Left renal cortex interstitium (tissue), 4 donors: ENCODE measurements at places on chromosomes 11 and 22.

DNA sequence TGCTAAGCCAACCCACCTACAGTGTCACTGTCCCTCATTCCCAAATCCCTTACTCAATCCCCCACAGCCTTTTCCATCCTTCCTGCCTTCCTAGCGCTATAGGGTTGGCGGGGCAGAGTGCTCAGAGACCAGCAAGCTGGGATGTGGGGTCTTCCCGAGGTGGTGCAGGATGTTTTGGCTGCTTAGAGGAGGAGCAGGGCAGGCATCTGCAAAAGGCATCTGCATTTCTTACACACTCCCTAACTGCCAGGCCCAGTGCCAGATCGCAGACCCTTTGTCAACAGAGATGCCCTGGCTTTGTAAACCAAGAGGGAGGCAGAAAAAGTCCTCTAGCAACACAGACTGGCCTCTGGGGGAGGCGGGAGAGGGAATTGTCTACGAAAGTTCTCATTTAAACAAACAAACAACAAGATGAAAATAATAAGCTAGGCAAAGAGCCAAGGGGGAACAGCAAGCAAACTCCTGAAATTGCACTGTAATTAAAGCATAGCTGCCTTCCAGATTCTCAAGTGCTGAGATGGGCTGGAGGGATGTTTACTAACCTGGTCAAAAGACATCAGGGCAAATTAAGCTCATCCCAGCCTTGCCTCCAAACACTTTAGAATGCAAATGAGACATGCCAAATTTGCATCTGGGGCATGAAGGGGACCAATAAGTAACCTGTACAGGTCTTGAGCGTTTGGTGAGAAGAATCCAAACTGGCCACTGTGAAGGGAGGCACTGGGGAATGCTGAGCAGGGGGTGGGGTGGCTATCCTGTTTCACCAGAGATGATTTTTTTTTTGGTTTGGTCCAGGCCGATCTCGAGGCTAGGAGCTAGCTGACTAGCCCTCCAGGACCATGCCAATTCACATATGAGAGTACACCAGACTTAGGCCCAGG is 38.1 kb upstream of the ADA2 start:
- no peak for DNase-seq

DNA sequence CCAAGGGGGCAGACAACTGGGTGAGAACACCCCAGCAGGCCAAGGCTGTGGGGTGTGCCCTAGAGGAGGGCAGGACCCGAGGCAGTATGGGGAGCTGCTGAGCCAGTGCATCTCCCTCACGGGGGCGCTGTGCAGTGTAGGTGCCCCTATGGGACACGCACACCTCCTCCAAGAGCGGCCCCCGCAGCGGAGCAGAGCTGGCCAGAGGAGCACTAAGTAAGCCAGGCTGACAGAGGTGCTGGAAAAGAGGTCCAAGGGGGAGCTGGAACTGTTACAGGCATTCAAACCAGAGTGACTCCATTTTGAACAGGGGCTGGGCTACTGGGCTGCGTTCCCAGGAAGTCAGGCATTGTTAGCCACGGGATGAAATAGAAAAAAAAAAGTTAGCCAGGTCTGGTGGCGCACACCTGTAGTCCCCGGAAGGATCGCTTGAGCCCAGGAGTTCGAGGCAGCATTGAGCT is 41.8 kb downstream of the TST start:
- no peak for DNase-seq

DNA sequence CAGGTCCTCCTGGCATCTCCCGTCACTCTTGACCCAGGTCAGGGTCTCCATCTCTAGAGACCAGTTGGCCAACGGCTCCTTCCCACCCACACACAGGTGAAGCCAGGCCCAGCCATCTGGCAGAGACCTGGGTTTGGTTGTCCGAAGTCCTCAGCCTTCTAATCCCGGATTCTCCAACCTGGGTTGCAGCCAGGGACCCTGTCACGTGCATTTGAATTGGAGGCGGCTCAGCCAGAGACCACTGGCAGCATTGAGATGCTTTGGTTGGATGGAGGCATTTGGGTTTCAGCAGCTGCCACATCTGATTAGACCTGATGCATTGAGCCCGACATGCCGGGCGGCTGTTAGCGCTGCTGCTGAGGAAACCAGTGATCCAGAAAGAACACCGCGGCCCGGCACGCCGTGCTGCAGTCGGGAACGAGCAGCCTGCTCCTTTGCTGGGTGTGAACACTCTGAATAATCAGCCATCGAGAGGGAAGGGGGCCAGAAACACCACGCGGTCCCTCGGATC is 163.2 kb downstream of the BRD1 start:
- no peak for DNase-seq

DNA sequence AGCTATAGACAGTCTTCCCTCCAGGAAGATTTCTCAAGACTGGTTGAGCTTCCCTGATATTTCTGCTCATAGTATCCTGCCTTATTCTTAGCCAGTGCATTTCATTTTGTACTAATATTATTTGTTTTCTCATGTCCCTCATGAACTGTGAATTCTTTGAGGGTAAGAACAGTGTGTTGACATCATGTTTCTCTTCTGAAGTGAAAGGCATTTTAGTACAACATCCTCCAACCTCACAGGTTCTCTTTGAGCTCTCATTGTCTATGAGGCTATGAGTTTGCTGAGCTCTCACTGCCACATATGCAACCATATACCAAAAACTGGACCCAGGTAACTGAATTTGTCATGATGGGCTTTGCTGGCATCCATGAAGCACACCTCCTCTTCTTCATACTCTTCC is at the start of gene OR6Q1:
OR6Q1 (plus strand) TSS at position 301 of the 400 bp plus-strand sequence; CDS start at position 301, 0 bp downstream.
- DNase-seq = no peak

- DNase-seq = no peak
These were observed 1.5 kb downstream of the GLB1L2 start for GRCh38 chr11:134333312-134333711.

DNA sequence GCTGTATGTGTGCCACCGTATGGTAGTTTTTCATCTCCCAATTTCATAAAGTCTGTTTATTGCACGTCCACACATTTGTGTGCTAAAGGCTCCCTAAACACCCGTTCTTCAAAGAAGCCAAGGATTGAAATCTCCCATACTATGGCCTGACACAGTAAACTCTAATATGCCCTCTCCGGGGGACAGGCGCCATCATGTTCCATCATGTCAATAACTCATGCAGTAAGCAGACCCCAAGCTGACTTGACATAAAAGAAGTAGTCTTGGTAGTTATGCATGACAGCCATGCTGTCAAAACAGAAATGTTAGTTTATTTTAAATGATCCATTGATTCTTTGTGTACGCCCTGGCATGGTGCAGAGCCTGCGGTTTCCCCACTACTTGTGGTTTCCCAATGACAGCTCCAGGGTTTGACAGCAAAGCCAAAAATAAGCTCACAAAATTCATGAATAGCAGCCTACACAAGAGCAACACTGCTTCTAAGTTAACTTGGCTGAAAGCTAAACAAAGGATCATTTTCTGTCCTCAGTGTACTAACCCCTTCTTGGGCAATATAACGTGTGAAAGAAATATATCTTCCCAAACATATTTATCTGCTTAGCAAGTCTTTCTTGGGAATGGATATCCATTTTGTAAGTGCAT is 56.5 kb upstream of the CABP7 start:
- DNase-seq = no peak

DNA sequence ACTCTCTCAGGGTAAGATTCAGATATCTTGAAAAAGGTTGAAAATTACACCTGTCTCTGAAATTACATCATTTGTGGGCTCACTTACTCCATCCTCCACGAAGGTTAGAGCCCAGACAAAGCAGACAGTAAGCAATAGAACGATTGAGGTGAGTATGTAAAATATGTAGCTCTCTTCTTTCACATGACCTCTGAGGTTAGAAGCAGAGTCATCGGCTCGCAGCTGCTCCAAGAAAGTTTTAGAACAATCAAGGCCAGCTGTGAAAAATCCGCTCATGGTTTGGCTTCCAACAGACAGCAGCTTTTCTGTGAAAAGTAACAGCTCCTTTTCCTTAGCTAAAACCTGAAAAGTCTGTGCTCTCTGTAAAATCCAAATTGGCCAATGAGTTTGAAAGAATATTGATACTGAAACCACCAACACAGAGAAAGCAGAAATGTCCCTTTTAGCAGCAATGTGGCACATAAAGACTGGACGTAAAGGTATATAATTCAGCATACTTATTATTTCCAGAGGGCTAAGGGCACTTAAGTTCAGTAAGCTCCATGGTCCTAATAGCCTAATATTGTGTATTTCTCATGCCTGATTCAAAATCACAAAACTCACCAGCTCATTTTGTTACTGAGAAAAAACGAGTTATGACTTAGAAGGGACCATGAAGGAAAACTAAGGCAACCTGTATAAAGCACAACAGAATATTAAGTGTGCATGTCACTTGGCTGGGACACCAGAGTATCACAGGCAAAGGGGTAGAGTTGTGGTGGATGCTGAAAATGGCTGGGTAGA is 78.2 kb downstream of the FAM76B start:
- DNase-seq = no peak

- DNase-seq = no peak
These were observed 50.6 kb downstream of the LDLRAD3 start for GRCh38 chr11:35994421-35994820.

DNA sequence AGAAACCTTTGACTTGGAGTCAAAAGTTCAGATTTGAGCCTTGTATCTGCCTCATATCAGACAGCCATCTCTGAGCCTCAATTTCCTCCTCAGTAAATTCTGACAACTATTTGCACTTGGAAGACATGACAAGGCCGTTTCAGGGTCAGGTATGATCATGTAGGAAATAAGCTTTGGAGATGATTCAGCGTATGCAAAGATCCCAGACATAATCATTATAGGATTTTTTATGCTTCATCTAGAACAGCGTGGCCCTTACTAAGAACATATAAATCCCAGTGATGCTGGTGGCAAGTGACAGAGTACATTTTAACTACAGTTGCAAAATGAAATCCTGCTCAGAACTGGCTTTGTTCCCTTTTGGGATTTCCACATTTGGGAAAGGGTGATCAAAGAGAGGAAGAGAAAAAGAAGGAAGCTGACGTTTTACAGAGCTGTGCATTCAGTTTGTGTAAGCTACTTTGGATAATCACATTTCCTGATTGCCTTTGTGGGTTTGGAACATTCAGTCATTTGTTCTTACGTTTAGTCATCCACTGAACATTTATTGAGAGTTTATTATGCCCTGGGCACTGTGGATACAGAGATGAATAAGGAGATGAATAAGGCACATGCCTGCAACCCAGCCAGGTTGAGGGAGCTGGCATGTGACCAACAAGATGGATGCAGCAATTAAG is 81.9 kb upstream of the HEPHL1 start:
- no peak for DNase-seq

DNA sequence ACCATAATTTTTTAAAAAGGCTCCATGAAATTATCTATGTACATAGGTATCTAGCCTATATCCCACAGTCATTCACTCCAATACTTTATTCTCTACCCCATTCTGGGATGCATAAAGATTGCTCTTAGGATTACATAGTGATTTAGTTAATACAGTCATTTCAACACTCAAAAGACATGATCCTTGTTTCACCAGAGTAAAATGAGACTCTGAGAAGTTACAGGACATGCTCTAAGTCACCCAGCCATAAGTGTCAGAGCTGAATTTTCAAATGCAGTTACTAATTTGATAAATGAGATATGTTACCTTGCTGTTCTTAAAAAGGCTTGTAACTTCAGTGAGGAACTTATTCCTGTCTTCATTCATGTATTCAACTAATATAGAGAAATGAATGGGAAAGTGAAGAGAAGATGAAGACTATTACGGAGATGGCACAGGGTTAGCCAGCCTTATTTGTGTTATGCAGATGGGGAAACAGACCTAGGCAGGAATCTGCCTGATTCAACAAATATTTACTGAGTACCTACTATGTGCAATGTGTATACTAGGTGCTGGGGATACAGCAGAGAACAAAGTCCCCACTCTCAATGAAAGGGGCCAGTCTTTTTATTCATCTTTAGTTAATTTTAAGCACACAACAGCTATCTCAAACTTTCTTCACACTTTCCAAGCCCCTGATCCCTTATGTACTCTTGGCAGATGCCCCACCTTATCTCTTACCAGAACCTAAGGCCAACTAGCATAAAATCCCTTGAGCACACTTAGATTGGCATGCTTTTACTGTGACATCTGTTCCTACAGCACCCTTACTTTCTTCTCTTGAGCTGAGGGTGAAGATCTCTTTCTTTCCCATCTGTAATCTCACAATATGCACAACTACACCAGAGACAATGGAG is 21.6 kb downstream of the MAPK1 start:
- DNase-seq = no peak

- DNase-seq = no peak
These were observed 173.9 kb downstream of the DDX10 start for GRCh38 chr11:108838792-108839105.

- DNase-seq = no peak
These were observed 192.8 kb upstream of the B3GAT1 start for GRCh38 chr11:134604886-134605285.

DNA sequence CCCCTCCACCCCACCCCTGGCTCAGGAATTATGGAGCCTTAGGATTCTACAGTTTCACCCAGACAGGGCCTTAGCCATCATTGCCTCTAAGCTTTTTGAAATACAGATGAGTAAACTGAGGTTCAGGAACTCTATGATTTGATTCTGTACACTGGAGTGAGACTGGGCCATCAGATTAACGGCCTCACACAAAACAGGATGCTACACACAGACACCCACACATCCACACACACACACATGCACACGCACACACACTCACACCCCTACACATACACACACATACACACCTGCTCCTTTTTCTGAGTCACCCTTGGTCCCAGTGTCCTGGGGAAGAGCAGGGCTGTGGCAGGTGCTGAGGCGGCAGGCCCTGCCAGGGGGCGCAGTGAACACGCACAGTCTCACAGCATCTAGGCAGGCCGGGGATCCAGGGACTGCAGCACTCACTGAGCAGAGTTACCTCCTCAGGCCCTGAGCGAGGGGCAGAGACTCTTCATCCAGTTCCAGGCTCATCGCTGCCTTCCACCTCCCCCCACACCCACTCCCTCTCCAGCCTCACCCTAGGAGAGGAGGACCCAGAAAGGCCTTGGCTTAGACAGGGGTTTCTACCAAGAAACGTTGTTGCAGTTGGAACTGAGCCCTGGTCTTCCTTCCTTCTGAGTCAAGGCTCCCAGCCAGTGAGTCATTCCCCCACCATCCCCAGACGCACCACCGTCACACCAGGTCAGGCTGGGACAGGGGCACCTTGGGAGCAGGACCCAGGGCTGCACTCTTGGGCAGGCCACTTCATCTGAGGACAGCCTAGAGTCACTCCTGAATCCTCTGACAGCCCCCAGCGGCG is 89.8 kb upstream of the PARVA start:
- no peak for DNase-seq

DNA sequence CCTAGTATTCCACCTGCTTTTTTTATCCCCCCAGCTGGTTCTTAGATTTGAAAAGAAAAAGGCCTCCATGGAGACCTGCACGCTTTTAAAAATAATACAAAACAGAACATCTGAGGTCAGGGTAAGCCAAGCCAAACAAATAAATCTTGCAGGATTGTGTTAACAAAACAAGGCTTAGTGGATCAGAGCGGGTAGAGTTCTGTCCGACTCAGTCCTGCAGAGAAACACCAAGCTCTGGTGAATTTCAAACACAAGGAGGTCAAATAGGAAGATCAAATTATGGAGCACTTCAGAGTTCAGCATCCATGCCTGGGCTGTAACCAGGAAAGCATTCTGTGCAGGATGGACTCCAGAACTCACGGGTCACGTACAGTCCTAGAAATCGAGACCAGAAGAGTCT is 86.9 kb downstream of the SYN3 start:
- DNase-seq = no peak

- no peak for DNase-seq
These were observed 229.7 kb downstream of the CEP164 start for GRCh38 chr11:117557361-117557760.

- DNase-seq = no peak
These were observed 77.0 kb downstream of the ZNF280B start for GRCh38 chr22:22431271-22432220.
